ENCODE measurements at places on chromosomes 13 and 19.

DNA sequence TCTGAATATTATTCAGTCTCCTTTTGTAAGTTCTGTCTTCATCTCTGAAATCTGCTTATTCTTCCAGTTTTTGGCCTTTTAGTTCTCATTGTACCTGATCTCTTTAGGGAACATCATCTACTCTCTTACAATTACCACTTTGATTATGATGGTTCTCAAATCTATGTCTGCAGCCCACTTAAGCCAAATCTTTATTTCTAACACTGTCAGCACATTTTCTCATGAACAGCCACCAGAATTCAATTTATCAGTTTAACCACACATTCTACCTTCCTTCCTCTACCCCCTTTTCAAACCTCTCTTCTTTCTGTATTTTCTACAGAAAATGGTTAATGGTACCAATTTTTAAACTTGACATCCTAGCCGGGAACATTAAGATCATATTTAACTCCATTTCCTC, 175.3 kb downstream of the FGF14 start:
- DNase-seq, result no peak

DNA sequence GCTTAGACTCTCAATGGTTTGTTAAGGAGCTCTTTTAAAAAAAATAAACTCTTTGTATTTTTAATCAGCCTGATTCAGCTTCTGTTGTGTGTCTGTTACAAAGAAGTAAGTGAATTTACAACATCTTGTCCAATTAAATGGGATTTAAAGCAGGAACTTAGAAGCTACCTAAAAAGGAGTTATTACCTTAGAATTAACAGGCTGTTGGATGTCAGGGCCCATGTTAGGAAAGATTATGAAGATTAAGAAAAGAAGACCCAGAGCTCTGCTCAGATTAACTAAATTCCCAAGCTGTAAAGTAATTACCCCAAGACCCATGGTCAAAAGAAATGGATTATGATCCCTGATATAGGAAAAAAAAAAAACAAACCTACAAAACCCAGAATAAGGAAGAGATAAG, 44.1 kb upstream of the ZNF780A start:
- DNase-seq, result no peak

- DNase-seq, result no peak
These were observed 666 bp downstream of the CELF5 start for GRCh38 chr19:3225169-3225485.

- DNase-seq, result no peak
These were observed 1.8 kb downstream of the FCHO1 start for GRCh38 chr19:17752865-17753639.

GRCh38 chr19:1847684-1848398, 442 bp downstream of the REXO1 start:
- DNase-seq, result no peak

GRCh38 chr13:99310382-99311031, 3.3 kb upstream of the GPR183 start:
- peak; percentile 56 for DNase-seq
